Lower leg skin (tissue), 4 donors: ENCODE measurements at places on chromosomes 1 and 21. TPM values are rescaled to one million over a fixed set of nuclear protein-coding genes. Genes with fewer than 3 reads are reported as not detected.

DNA sequence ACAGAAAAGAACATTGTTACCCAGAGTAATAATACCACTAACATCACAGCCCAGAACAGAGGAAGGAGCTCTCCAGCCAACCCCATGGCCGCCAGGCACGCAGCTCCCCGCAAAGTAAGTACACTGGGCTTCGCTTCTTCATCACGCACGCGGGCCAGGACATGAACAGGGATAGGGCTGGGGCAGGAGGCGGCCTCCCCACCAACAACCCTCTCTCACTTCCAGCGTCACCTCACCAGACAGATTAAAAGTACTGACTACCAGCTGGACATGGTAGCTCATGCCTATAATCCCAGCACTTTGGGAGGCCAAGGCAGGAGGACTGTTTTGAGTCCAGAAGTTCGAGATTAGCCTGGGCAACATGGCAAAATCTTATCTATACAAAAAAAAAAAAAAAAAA, 78.3 kb downstream of the NPHP4 start:
- no peak for DNase-seq

- DNase-seq: no peak
Measured at GRCh38 chr1:17163789-17164666, 40.9 kb upstream of the PADI1 start.

DNA sequence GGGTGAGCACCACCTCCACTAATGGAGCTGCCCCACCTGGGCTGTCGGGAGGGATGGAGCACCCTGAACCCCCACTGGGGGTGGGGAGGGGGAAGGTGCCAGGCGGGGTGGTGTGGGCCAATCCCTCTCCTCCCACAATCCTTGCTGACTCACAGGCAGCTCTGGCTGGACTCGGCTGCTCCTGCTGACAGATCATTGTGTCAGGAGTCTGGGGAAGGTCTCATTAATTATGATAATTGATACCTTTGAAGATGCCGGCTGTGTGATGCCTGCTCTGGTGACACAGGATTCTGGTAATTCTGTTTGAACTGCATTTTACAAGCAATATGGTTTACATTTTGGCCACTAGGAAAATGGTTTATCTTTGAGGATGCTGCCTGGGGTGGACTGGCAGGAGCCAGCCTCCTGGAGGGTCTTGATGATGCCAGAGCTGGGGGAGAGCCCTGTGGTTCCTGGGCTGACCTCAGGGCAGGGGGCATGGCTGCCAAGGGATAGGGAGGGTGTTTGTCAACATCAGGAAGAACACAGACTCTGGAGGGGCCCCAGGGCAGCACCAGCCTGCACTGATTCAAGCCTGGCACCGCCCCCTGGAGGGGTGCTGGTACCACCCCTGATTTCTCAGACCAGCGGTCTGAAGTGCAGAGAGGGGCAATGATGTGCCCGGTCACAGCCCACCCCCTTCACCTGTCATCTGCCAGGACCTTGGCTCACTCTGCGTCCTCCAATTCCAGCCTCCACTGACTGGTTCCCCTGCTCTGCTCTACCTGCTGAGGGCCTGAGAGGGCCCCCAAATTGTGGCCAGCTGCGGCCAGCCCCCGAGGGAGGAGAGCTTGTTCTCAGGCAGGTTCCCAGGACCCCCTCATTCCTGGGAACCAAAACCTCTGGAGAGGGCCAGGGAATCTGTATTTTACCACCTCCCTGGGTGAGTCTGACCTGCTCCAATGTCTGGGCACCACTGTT, 338.8 kb downstream of the MATN1 start:
- DNase-seq: no peak

DNA sequence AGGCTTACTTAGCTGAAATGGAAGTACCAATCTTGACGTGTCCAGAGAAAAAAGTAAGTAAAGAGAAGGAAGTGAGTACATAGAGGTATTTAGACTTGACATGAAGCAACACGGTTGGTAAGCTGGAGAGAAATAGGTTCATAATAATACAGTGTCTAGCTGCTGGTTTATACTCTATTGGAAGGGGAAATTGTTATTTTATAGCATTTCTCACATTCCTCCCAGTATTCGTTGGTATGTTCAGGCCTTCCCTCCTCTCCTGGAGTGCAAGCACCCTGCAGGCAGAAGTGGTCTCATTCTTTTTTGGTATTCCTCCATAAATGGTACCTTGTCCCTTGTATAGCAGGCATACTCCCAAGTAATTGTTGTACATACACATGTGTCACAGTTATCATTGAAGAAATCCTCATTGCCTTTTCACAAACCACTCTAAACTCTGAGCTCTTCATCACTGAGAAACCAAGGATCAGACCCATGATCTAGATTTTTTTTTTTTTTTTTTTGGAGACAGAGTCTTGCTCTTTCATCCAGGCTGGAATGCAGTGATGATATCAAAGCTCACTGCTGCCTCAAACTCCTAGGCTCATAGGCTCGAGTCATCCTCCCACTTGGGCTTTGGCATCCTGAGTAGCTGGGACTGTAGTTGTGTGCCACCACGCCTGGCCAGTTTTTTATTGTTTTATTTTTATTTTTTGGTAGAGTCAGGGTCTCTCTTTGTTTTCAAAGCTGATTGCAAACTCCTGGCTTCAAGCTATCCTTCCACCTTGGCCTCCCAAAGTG, 9.8 kb upstream of the IPO9 start:
- no peak for DNase-seq

DNA sequence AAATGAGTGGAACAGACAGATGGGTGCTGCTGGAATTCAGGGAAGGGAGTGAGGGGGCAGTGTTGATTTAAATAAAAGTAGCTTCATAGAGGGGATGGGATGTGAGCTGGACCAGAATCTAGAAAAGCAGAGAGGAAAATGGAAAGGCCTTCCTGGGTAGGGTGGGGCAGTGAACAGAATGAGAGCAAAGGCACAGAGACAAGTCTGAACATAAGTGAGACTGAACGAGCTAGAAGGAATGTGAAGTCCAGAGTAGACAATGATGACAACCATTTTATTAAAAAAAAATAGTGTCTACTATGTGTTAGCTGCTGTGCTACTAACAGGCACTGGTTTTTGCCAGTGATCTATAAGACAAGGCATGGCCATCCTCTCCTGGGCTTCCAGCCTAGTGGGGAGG, 36.0 kb downstream of the ELK4 start:
- no peak for DNase-seq

DNA sequence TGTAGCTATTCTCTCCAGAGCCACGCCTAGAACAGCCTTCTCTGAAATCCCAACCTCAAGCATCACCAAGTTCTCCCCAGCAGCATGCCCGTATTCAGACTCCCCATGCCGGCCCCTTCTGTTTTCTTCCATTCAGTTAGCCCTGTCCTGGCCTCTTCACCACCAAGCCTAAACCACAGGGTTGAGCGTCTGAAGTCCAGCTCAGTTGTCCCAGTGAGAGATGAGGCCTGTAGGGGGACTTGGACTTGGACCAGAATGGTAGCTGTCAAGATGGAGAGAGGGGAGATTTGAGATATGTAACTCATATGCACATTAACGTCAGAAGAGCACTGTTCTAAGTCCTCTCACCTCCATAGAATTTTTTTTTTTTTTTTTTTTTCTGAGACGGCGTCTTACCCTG, 5.5 kb upstream of the TMEM54 start:
- DNase-seq: no peak

GRCh38 chr1:6206520-6206855, 569 bp downstream of the RNF207 start:
- no peak for DNase-seq

GRCh38 chr1:33272930-33273329, 16.6 kb downstream of the ZNF362 start:
- DNase-seq: peak; percentile 60

GRCh38 chr1:165490175-165490574, 45.2 kb upstream of the RXRG start:
- no peak for DNase-seq

- no peak for DNase-seq
Measured at GRCh38 chr1:1847890-1848289, 43.0 kb downstream of the GNB1 start.

- DNase-seq: no peak
Measured at GRCh38 chr1:98260412-98260811, 339.6 kb upstream of the DPYD start.

GRCh38 chr1:67710417-67710816, 25.4 kb downstream of the GADD45A start:
- no peak for DNase-seq

The TRIM58 gene
- 0.32 TPM for total RNA-seq

The CDK18 gene
- 4.5 TPM for total RNA-seq

The TNFRSF4 gene
- 1.4 TPM for total RNA-seq

The SPRR2E gene
- total RNA-seq: 650 TPM

The TRIM17 gene
- total RNA-seq: 2.2 TPM

The TNFRSF18 gene
- 20.4 TPM for total RNA-seq

The PIK3C2B gene
- total RNA-seq: 92.1 TPM

The OR2G6 gene
- total RNA-seq: not detected

The TMEM82 gene
- total RNA-seq: not detected

The GJA8 gene
- total RNA-seq: not detected

The AUNIP gene
- not detected for total RNA-seq
